ENCODE measurements at places on chromosomes 7 and 10. TPM values are rescaled to one million over a fixed set of nuclear protein-coding genes. Genes with fewer than 3 reads are reported as not detected.

CLCN1 gene
- total RNA-seq: 0.06 TPM

LOXL4 gene
- not detected for total RNA-seq

ZNF117 gene
- total RNA-seq: 5.2 TPM

CDHR3 gene
- 2.7 TPM for total RNA-seq

- peaks cover 9% of the 10 kb centered on the region for H3K27me3 ChIP-seq
- no peak overlapping the region for H3K27ac ChIP-seq
- H3K4me1 ChIP-seq: peaks cover 7% of the 10 kb centered on the region
- DNase-seq: no peak
These were observed 203.1 kb upstream of the PDE1C start for GRCh38 chr7:32273297-32273696.

GRCh38 chr7:40717242-40717641, 582.4 kb downstream of the SUGCT start:
- no peak overlapping the region for H3K27ac ChIP-seq
- H3K27me3 ChIP-seq: peaks cover 11% of the 10 kb centered on the region
- DNase-seq: peak; percentile 37
- H3K4me3 ChIP-seq: no peak overlapping the region
- H3K36me3 ChIP-seq: no peaks in the 10 kb centered on the region

DNA sequence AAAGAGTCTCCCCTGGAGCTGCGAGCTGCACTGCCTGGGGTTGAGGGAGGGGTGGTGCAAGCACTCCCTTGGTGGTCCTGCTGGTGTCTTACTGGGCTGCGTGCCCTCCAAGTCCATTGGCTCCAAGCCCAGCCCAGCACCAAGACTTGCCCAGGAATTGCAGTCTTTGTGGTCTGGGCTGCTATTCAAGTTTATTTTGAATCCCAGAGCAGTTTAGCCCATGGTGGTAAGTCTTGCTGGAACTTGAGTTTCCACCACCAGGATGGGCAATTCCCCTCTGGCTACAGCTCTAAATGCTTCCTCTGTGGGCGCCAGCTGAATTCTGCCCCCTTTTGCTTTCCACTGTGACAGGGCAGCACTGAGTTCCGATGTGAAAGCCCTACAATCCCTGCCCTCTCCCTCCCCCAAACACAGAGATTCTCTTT, 25.1 kb downstream of the GALNT11 start:
- H3K27me3 ChIP-seq: no peaks in the 10 kb centered on the region
- DNase-seq: no peak
- H3K4me1 ChIP-seq: peaks cover 13% of the 10 kb centered on the region
- H3K27ac ChIP-seq: no peak overlapping the region

DNA sequence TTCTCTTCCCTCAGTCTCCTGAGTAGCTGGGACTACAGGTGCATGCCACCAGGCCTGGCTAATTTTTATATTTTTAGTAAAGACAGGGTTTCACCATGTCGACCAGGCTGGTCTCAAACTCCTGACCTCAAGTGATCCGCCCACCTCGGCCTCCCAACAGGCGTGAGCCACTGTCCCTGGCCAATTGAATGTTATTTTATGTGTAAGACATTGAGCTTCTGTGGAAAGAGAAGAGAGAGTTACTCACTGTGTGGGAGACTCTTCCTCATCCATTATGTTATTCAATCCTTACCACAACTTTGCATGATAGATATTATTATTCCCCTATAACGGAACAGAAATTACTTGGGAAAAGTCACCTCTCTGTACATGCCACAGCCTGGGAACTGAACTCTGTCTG, 32.6 kb upstream of the MXI1 start:
- H3K36me3 ChIP-seq: no peaks in the 10 kb centered on the region
- peaks cover 8% of the 10 kb centered on the region for H3K4me1 ChIP-seq
- no peak overlapping the region for H3K27ac ChIP-seq
- DNase-seq: no peak
- no peak overlapping the region for H3K4me3 ChIP-seq

DNA sequence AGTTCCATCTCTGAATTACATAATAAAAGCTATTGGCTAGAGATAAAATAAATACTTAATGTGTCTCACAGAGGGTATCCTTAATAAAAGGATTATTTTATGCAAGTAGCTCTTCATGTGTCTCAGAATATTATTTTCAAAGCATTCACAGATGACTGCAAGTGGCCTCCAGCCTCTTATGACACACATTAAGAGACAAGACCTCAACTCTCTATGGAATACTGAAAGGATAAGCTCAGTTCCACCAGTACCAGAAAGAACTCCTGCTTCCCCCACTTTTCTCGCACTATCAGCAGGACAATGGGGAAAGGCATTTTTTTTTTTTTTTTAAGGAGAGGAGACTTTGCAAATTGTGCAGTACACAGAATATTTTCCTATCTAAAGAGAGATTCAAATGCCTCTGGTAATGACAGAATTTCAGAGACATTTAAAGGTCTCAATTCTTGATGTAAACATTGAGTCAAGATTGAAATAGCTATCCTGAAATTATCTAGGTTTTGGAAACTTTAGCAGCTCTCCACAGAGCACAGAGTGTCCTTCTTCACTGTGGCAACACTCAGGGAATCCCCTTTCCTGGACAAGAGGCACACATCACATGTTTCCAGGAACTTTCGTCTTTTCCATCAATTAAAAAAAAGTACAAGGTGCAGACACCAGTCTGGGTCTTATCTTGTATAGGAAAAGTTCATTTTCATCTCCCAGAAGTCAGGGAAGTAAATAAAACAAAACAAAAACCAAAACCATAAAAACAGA, 122.0 kb upstream of the ANK3 start:
- H3K27me3 ChIP-seq: no peaks in the 10 kb centered on the region
- no peak overlapping the region for H3K27ac ChIP-seq
- peaks cover 4% of the 10 kb centered on the region for H3K36me3 ChIP-seq
- H3K4me1 ChIP-seq: no peaks in the 10 kb centered on the region
- no peak for DNase-seq
- no peak overlapping the region for H3K4me3 ChIP-seq

DNA sequence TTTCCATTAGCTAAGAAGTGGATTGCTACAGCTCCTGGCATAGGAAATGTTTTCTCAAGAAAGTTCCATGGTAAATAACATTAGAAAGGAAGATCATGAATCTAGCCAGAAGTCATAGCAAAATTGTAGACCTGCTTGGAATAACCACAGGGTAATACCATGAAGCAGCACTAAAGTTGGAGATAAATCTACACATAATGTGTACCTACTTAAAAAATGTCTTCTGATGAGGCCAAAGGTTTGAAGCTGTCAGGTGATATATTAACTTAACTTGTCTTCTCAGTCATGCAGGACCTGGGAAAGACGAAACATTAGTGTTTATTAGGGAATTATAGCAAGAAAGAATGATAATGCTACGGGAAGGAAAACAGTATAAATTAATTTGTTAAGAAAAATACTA, 6.3 kb downstream of the CISD1 start:
- no peak overlapping the region for H3K4me3 ChIP-seq
- DNase-seq: no peak
- no peak overlapping the region for H3K27ac ChIP-seq
- H3K27me3 ChIP-seq: no peaks in the 10 kb centered on the region

DNA sequence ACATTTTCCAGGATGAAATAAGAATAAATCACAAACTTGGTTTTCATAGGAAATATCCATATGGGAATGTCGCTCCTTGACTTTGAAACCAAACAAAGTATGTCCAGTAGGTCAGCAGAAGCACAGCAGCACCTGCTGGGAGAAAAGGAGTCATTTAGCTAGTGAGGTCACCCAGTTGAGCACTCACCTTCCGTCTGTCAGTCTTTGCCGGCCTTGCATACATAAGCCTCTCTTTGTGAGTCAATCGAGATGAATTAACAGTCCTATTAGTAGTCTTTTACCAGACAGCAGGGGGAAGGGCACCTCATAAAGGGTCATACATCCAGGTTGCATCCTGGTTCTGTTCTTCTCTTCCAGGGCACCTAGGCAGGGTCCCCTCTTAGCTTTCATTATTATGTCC, 232.5 kb upstream of the FZD1 start:
- H3K27me3 ChIP-seq: no peaks in the 10 kb centered on the region
- no peak for DNase-seq
- no peaks in the 10 kb centered on the region for H3K4me1 ChIP-seq
- no peaks in the 10 kb centered on the region for H3K36me3 ChIP-seq
- H3K27ac ChIP-seq: no peak overlapping the region

DNA sequence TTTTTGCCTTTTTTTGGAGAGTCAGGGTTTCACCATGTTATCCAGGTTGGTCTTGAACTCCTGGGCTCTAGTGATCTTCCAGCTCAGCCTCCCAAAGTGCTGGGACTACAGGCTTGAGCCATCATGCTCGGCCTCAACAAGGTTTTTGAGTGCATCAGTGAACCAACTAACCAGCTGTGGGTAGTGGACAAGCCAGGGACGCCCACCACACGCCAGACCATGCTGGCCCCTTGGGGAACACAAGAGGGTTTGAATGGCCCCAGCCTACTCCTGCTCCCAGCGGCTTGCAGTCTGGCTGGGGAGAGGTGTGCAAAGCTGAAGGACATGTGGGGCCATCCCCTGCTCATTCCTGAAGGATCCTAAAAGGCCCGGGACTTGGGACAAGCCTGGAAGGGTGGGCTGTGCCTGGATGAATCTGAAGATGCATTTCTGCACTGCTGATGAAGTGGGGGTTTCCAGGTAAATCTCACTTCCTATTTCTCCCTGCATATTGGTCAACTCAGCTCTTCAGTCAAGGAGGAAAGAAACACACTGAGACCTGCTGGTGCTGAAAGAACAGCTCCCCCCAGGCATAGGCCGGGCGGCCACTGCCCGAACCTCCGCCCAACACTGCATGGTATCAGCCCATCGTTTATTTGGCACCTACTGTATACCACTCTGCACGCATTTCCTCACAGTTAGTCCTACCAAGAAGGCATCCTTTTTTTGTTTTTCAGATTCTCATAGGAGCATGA, 6.9 kb downstream of the MMD2 start:
- H3K4me3 ChIP-seq: no peak overlapping the region
- H3K27me3 ChIP-seq: peaks cover 8% of the 10 kb centered on the region
- peak; percentile 27 for DNase-seq
- no peaks in the 10 kb centered on the region for H3K36me3 ChIP-seq

- peaks cover 2% of the 10 kb centered on the region for H3K27me3 ChIP-seq
- no peak overlapping the region for H3K27ac ChIP-seq
- no peak for DNase-seq
- peaks cover 7% of the 10 kb centered on the region for H3K4me1 ChIP-seq
These were observed 151.5 kb downstream of the JAZF1 start for GRCh38 chr7:28029051-28029450.

DNA sequence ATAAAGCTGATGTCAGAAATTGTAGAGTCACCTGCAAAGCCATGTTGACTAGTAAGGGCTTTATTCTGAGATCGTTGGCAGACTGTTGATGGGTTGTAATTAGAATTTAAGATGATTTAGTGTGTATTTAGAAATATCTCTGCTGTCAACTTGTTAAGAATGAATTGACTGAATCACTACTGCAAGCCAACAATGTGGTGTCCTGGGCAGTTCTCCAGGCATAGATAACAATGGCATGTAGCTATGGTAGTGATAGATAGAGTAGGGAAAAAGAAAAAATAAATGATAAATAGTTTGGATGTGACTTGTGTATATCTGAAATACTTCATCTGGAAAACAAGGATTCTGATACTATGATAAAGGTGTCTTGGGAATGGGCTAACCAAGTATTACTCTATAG, 640.2 kb downstream of the ARL4A start:
- H3K4me3 ChIP-seq: no peak overlapping the region
- H3K27ac ChIP-seq: no peak overlapping the region
- H3K36me3 ChIP-seq: no peaks in the 10 kb centered on the region
- no peaks in the 10 kb centered on the region for H3K27me3 ChIP-seq
- no peak for DNase-seq
- H3K4me1 ChIP-seq: no peaks in the 10 kb centered on the region

GRCh38 chr7:41573015-41573414, 129.9 kb downstream of the INHBA start:
- H3K27ac ChIP-seq: no peak overlapping the region
- H3K4me1 ChIP-seq: no peaks in the 10 kb centered on the region
- no peak overlapping the region for H3K4me3 ChIP-seq
- no peaks in the 10 kb centered on the region for H3K27me3 ChIP-seq

DNA sequence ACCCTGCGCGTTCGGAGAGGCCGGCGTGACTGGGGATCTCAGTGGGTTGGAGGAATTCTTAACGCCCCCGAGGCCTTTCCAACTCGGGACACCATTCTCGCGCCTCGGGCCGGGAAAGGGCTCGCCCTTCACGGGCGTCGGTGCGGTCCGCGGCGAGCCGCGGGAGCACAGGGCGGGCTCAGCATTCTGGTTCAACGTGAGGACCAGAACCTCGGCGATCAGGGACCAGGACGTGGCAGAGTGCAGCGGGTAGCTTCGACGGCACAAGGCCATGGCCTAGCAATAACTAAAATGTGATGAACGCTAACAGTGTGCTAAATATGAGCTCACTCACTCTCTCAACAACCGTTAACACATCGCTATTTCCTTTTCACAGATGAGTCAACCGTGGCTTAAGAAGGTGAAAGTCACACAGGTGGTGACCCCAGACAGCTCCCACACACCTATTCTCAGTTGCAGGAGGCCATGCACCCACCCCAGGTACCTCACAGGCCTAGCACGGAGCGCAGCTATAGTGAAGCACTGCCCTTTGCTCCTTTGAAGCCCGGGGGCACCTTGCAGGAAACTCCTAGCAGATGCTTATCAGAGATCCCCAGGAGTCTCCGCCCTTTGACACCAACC, 4.5 kb upstream of the EMX2 start:
- H3K4me1 ChIP-seq: peaks cover 4% of the 10 kb centered on the region
- H3K4me3 ChIP-seq: no peak overlapping the region
- H3K27ac ChIP-seq: no peak overlapping the region

DNA sequence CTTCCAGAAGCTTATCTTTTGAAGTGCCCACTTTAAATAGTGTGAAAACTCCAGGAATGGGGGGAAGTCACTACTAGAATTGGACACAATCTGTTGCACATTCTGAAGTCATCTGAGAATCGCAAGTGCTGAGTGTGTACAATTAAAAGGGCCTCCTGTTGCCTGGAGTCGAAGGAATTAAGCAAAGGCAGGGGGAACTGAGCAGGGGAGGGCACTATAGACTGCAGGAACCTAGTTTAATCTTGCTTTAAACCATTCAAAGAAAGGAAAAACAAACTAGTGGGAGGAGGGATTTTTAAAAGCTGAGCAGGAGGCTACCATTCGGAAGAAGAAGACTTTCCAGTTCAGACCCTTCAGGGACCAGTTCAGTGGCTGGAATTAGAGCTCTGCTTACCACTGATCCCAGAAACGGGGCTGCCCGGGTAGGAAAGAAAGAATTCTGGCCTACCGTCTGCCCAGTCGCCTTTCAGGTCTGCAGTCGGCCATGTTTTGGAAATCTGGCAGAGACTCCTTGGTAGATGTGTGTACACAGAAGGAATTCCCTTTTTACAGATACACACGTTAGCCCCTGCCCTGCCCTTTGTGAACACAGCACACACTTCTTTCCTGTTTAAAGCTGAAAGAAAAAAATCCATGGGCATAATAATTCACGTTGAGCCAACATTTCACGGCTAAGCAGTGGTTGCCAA, 610.6 kb upstream of the FOXK1 start:
- H3K27me3 ChIP-seq: no peaks in the 10 kb centered on the region
- H3K4me1 ChIP-seq: no peaks in the 10 kb centered on the region
- no peaks in the 10 kb centered on the region for H3K36me3 ChIP-seq
- H3K4me3 ChIP-seq: no peak overlapping the region
- H3K27ac ChIP-seq: no peak overlapping the region
- DNase-seq: no peak

Data from activated CD4-positive, alpha-beta T cell treated with anti-CD3 and anti-CD28 coated beads, Interleukin-2, amount 10 ng/mL, durations not matched to agents 7 days and 5 days (primary cell).